ENCODE measurements at places on chromosomes 4 and X. TPM values are rescaled to one million over a fixed set of nuclear protein-coding genes. Genes with fewer than 3 reads are reported as not detected.

Gene ASB12
- 0.18 TPM for total RNA-seq

Gene TLL1
- total RNA-seq, result not detected

Gene CC2D2A
- total RNA-seq, result 1.7 TPM

Gene MAGEA12
- total RNA-seq, result 76.2 TPM

Gene FRG2
- total RNA-seq, result not detected

Gene PCDH19
- total RNA-seq, result not detected

Gene DCLK2
- not detected for total RNA-seq

Gene SATL1
- not detected for total RNA-seq

Gene CENPE
- total RNA-seq, result 38.8 TPM

Gene PAK3
- total RNA-seq, result not detected

Gene ITIH6
- not detected for total RNA-seq

Gene HOPX
- total RNA-seq, result 0.24 TPM

Gene GLUD2
- 9.6 TPM for total RNA-seq

Gene CXCR3
- not detected for total RNA-seq
